Activated CD4-positive, alpha-beta T cell treated with anti-CD3 and anti-CD28 coated beads, Interleukin-2, Interleukin-6, amounts not matched to agents 100 ng/mL and 50 ng/mL, durations not matched to agents 16 hours and 8 hours (primary cell): ENCODE measurements at places on chromosomes 11 and 22.
A peak's percentile ranks its signal among the peaks of the same experiment; 100 is the strongest.

GRCh38 chr22:46574993-46575910 lies 37.8 kb upstream of the CELSR1 start:
- no peak for DNase-seq

DNA sequence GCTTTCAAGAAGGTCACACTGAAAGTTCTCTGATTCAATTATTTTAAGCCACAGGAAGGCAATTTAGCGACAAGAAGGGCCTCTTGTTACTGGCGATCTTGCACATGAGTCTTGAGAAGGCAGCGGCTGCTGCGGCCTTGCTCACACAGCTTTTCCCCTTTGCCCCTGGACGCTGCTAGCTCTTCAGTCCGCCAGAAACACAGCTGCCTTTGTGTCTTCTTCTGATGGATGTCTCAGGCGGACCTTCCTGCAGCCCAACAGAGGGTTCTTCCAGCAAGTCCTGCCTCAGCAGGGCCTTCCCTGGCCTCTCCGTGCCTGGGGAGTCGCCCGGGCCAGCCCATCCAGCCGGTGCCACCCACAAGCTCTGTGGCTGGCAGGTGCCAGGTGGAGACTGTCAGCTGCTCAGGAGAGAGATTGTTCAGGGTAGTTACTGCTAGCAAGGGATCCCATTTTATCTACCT lies 59.4 kb downstream of the PKNOX2 start:
- DNase-seq: no peak

- no peak for DNase-seq
These were observed 35.0 kb downstream of the CWC15 start for GRCh38 chr11:94938095-94939055.

- DNase-seq: no peak
These were observed 3.3 kb upstream of the SHISA8 start for GRCh38 chr22:41917903-41918791.

DNA sequence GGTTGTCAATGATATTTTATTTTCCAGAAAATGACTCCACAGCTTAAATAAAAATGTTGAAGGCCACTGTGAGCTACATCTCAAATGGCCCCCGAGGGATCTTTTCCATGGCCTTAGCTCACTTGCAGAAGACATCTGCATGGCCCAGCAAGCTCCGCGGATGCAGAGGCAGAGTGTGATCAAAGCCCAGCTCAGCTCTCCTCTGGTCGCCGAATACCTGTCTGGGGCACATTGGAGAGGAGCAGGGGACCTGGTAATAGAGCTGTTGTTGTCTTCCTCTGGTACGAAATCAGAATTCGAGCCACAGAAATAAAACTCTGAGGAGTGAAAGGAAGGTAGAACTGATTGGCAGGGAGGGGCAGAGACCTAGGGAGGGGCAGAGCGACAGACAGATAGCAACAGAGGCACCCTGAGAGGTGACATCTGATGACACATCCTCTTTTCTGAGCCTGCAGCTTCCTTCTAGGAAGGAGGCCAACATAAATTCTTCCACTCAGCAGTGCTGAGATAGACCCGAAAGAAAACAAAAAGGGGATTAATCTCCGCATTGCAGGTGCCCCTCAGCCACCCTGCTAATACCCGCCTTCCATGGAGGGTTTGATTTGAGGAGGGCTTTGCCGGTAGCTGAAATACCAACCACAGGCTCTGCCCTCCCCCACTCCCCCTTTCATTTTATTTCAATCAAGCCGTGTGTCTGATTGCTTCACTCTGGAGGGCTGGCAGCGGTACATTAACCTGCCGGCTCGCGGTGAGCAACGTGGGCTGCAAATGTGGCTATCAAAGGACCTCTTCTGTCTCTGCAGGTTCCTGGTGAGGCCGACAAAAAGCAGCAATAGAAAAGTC lies 759.4 kb downstream of the OPCML start:
- DNase-seq: no peak

DNA sequence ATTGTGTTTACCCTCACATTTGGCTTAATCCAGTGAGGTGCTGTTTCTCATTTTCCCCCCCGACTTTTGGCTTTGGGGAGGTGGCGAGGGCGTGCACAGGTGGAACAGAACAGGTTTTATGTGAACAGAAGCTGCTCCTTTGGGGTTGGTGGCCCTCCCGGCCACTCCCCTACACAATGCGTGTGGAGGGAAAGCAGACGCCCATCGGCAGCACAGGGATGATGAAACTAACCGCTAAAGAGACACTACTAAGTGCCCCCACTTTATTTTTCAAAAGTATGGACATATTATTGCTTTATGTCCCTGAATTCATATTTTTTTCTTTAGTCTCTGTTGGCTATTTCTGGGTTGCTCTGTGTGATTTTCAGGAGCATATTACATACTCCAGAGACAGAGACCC lies 160.9 kb downstream of the ENTHD1 start:
- DNase-seq: no peak

DNA sequence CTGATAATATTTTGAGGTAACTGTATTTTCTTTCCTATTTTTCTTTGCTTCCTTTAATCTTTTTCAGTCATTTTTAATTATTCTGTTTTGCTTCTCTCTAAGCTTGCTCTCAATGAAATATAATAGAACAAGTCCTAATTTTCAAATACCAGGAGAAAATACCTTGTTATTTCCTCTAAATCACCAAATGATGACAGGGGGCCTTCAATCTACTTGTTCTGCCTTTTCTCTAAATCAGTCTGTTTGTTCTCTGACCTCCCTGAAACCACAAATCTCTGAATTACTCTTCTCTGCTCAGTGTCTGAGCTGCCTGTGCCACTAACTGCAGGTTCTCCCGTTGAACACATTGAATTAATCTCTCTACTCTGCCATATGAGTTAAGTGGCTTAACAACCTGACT lies 286.2 kb downstream of the C11orf87 start:
- no peak for DNase-seq

DNA sequence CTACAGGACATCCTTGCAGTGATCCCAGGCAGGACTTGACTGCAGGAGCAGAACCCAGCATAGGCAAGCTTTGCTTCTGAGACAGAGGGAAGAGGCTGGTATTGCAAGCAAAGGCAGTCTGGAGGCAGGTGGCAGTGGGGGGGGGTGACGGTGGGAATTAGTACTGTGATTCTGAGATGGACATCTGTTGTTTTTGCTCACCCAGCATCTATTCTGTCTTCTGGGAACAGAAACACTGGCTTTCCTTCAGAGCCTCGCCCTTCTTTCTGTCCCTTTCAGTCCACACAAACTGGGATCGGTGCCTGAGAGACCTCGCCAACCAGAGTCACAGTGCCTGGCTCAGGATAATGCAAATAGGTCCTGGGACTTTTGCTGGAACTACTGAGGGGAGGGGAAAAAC lies 31.2 kb upstream of the RASL10A start:
- no peak for DNase-seq

- DNase-seq: no peak
These were observed 2.2 kb downstream of the CTSF start for GRCh38 chr11:66566221-66566620.

DNA sequence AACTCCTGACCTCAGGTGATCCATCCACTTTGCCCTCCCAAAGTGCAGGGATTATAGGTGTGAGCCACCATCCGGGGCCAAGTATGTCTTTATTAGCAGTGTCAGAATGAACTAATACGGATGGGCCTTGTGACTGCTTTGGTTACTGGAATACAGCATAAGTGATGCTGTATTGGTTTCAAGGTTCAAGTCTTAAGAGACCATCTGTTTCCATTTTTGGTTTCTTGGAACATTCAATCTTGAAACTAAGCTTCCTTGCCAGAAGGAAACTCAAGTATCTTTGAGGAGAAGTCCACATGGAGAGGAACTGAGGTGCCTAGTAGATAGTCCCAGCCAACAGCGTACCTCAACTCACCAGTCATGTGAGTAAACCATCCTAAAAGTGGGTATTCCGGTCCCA lies 58.8 kb downstream of the APOL3 start:
- DNase-seq: no peak

GRCh38 chr11:102341844-102342318 lies 5.1 kb upstream of the BIRC2 start:
- peak; percentile 80 for DNase-seq

DNA sequence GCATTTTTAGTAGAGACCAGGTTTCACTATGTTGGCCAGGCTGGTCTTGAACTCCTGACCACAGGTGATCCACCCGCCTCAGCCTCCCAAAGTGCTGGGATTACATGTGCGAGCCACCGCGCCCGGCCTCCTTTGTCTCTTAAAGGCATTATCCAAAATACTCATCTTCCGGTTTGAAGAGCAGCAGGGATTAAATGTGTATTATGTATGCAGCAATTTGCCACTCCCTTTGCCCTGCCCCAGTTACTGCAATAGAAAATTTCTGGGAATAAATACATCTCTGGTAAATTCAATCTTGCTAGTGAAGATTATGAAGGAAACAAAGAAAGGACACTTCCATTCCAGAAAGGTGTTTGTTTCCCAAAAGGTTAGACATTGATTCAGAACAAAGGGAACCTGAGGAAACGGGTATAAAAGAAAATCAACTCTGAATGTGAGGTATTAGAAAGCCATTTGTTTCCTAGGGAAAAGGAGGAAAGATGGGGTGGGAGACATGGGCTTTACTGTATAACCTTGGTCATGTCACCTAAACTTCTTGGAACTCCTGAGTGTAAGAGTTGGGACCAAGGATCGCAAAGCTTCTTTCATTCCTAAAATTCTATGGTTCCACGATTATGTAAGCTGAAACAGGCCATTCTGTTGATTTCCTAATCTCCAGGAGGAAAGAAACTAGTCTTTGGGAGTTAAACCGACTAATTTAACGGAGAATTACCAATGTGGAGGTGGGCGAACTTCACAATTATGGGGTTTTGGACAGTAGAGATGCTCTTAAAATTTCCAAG lies 959 bp upstream of the HIPK3 start:
- no peak for DNase-seq

DNA sequence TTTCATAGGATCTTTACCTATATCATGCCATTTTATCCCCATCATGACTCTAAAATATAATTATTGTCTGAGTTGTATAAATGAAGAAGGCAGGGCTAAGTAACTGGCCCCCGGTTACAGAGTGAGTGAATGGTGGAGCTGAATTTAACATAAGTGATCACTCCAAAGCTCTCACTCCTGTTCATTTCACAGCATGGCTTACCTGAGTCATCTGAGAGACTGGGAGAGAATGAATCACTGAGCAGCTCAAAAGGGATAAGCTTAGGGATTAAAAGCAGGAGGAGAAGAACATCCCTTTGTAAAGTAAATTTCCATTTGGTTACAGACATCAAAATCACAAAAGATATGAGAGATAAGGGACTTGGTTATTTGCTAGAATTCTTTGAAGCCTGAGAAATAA lies 294.0 kb upstream of the CTSC start:
- DNase-seq: no peak

- DNase-seq: no peak
These were observed 34.4 kb upstream of the SLC6A5 start for GRCh38 chr11:20564846-20565635.

GRCh38 chr22:21946262-21946925 lies 6.3 kb downstream of the PPM1F start:
- DNase-seq: no peak

DNA sequence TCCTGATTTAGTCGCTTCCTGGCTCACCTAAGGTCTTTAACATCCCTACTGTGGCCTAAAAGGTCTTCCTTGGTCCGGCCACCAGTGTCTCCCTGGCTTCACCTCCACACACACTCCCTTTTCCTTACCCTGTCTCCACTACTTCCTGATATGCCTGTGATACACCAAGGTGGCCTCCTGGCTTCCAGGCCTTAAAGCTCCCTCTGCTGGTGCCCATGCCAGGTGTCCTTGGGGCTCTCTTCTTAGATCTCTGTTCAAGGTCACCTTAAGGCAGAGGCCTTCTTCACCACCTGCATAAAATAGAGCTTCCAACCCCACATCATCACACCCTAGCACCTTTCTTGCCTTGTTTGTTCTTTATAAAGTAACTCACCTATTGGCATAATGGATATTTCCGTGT lies 787.7 kb downstream of the NTM start:
- DNase-seq: peak; percentile 8

GRCh38 chr11:130600616-130601015 lies 152.2 kb downstream of the ADAMTS15 start:
- no peak for DNase-seq

DNA sequence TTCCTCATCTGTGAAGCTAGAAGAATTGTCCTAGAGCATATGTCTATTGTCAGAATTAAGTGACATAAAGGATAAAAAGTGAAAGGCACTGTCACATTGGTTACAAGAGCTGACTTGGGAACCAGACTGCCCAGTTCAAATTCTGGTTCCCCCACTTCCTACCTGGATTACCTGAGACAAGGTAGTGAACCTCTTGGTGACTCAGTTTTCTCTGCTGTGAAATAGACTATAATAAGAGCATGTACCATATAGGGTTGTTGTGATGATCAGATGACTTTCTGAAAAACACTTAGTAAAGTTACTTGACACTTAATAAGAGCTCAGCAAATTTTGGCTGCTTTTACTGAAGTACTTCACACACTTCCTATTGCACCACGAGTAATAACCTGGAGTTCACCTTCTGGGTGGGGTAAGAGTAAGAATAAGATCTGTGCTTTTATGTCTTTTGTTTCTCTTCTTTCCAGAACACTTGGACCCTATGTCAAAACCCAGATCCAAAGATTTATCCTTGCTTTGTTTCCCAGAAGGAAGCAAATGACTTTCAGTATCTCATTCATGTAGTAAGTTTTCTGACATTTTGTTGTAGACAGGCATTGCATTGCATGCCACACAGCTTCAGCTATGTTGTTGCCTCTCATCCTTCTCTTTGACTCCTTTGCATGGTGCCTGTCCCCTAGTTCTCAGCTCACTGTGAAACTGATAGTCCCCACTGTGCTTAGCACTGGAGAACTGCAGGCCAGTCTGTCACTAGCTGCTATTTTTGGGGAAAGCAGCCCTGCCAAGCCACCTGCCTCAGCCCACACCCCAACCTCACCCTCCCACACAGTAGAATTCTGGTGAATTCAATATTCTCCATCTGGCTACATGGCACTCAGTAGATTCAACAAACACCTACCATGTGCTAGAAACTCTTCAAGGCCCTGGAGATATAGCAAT lies 121.8 kb upstream of the POU2AF2 start:
- no peak for DNase-seq

GRCh38 chr11:125258291-125259032 lies 93.9 kb downstream of the PKNOX2 start:
- no peak for DNase-seq

GRCh38 chr11:89433278-89433677 lies 57.9 kb downstream of the NOX4 start:
- DNase-seq: no peak

DNA sequence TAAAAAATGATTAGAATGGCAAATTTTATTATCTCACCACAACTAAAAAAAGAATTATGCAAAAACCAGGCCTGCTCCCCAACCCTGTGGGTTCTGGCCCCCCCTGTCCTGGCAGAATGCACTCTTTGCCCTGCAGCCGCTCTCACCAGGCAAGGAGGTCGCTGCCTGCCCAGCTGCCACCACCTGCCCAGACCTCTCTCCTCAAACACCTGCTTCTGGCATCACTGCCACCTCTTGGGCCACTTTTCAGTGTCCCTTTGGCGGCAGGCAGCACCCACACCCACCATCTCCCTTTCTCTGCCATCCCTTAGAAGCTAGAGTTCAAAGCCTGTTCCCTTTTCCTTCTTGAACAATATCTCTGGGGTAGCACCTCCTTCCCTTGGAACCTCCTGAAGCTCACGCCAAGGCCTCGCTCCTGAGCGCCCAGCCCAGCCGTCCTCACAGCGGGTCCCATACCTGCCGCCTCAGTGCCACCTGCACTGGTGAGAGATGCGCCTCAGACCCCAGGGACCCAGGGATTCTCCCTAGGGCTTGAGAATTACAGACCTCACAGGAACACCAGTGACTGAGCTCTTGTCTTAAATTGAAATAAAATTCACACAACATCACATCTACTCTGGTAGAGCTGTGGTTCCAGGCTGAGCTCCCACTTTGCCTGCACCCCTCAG lies 44.6 kb downstream of the SGSM3 start:
- no peak for DNase-seq
